ENCODE measurements at places on chromosomes 3 and 15.

DNA sequence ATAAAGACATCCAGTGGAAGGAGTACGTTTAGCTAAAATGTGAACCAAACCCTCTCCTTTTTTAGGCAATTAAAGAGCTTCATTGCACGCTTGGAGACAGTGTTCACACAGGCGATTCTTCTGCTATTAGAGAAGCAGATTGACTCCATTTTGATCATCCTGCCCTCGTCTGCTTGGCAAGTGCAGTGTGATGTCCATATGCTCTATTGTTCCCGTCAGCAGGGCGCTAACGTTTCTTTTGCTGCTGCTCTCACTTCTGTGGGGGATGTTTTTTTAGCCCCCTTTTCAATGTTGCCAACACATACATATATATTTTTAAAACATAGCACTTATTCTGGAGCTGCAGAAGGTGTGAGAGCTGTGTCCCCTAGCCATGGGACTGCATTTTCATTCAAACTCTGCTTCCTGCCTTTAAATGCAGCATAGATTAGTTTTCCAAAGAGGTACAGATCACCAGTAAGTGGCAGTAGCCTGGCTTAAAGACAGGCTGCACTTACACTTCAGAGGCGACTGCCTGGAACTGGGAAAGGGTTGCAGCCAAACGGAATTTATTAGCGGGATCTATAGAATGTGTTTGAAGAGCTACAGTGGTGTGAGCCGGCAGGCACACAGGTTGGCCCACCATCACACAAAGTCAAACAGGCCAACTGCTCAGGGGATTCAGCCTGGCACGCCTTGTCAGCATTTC lies 292.6 kb upstream of the DPH6 start:
- no peak for DNase-seq

DNA sequence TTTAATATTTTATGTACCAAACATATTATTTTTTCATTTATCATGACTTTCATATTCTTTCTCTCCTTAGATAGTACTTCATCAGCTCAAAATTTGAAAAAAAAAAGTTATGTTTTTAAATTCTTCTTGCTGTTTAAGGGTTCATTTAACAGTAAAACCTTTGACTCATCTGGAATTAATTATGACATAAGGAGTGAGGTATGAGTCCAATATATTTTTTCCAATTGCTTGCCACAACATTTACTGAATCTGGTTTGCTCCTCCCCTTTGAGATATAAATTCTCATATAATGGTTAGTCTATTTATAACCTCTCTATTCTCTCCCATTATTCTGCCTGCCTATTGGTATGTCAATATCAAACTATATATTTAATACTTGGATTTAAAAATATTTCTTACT lies 387.8 kb downstream of the TUSC7 start:
- DNase-seq = no peak

GRCh38 chr3:67601919-67602608 lies 52.3 kb downstream of the SUCLG2 start:
- DNase-seq = no peak

DNA sequence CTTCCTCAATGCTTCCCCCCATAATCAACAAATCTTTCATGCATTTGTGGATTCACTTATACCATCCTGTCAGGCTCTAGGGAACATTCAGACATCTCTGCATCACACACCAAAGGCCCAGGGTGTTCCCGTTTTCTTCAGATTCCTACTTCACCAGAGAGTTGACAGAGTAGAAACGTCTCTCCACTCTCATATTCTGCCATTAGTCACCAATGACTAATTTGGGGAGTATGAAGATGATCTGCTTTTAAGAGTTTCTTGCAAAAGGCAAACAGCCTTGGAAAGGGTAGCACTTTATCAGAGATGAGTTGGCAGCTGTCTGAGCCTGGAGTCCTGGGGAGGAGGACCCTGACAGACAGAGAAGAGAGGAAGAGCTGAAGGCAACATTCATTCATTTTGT lies 55.8 kb upstream of the DGKG start:
- DNase-seq = no peak

DNA sequence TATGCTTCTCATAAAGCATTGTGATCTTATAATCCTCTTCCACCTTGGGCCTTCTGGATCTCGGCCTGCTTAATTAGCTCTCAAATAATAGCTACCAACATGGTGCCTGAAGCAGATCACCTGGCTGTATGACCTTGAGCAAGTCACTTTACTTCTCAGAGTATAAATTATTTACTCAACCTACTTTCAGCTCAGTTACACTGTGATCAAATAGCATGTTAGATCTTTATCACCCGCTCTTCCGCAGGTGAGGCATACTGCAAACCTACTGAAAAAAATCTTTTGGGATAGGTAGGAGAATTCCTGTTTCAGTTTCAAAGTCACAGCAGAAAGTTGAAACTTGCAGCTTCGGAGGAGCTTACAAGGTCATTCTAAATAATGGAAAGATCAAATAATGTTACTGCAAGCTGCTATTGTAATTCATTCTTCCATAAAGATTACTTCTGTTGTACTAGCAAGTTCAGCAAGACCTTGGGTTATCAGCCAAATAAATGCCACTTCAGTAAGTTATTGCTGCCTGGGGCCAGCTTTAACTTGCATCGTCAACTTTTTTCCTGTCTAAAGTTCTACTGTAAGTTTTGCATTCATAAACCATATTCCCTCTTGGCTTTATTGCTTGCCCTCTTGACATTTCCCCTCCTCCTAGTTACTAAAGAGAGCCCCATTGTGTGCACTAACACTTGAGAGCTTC lies 268.4 kb upstream of the ATP11B start:
- DNase-seq = no peak

GRCh38 chr15:35490511-35490910 lies 55.5 kb downstream of the DPH6 start:
- DNase-seq = no peak

- no peak for DNase-seq
These were observed 8.8 kb downstream of the RASGRP1 start for GRCh38 chr15:38555686-38556334.

DNA sequence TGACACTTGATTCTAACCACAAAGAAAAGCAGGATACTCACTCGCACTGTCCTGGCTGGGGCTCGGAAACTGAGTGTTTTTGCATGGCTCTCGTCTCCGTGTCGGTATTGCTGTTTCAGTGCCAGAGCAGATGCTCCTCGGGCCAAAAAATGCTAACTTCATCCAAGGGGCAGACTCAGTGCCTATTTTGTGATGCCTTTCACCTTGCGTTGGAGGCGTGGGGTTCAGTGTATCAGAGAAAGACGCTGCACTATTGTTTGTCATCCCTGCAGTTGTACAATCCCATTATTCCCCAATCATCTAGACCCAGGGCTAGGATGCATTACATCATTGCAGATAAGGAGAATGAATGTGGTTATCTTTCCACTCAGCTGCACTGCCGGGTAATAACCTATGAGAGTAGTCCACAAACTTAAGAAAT lies 1.4 kb downstream of the CACNA2D3 start:
- DNase-seq = peak; percentile 56

DNA sequence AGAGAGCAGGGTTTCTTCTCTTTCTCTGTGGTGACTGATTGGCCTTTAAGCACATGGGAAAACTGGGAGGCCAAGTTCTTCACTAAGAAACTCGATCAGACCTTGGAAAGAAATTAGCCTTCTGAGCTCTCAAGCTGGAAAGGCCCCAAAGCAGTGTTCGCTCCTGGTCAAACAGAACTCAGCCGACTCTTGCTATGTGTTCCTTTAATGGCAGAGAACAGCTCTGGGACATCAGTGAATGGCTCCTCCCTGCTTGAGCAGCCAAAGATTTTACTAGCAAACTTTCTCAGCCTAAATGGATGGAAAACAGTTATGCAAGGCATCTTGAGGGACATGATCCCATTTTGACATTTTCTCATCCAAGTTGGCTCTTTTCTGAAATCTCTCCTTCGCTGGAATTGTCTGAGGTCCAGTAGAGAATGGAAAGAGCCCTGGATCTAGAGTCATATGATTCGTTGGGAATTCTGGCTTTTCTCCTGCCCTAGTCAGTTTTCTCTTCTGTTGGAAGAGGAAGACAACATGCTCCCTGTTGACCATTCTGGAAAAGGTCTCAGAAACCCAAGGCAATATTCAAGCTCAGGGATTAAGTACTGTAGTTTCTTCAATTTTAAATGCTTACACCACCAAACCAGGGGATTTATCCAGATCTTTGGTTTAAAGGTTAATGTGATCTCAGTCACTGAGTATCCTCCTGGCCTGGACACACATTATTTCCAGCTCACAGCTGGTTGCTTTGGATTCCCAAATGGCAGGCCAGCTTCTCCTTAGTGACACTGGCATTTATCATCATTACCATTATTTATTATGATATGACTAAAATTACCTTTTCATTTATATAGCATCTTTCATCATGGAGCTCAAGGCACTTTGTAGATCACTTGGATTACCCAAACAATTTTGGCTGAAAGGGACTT lies 319.6 kb downstream of the AGBL1 start:
- DNase-seq = no peak

DNA sequence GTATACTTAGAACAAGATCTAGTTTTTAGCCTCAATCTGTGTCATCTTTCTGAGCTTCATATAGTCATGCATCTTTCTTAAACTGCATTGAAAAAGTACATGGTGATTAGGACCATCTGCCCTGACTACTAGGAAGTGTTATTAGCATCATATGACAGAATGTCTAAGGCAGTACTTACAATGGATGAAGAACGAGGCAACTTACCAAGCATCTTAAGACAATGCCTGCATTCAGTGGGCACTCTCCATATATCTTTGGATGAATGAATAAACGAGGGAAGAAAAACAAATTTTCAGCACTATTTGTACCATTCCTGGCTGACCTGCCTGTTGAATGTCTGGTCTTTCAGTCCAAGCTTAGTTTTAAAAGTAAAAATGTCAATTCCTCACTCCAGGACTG lies 185.4 kb upstream of the EPHA3 start:
- peak; percentile 3 for DNase-seq

- no peak for DNase-seq
These were observed 207.5 kb upstream of the LINGO1 start for GRCh38 chr15:77839970-77840905.

- DNase-seq = no peak
These were observed 163.8 kb upstream of the CDIN1 start for GRCh38 chr15:36415643-36416042.

DNA sequence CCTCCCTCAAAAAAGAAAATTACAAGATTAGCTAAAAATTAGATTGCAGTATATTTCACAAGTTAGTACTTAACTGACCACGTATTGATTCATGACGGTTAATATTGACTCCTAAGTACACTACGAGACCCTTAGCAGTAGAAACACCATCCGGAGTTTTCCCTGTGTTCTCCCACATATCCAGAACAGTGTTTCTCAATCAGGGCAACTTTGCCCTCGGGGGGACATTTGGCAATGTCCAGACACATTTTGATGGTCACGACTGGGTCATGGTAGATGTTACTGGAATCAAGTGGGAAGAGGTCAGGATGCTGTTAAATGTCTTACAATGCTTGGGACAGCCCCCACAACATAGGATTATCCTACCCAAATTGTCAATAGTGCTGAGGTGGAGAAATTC lies 40.7 kb upstream of the LIPC start:
- DNase-seq = no peak

GRCh38 chr3:38627956-38628355 lies 21.5 kb downstream of the SCN5A start:
- peak; percentile 50 for DNase-seq

- DNase-seq = no peak
These were observed 315.4 kb upstream of the LRRC3B start for GRCh38 chr3:26307192-26307591.

- no peak for DNase-seq
These were observed 175.0 kb downstream of the CFAP20DC start for GRCh38 chr3:58874795-58875194.

DNA sequence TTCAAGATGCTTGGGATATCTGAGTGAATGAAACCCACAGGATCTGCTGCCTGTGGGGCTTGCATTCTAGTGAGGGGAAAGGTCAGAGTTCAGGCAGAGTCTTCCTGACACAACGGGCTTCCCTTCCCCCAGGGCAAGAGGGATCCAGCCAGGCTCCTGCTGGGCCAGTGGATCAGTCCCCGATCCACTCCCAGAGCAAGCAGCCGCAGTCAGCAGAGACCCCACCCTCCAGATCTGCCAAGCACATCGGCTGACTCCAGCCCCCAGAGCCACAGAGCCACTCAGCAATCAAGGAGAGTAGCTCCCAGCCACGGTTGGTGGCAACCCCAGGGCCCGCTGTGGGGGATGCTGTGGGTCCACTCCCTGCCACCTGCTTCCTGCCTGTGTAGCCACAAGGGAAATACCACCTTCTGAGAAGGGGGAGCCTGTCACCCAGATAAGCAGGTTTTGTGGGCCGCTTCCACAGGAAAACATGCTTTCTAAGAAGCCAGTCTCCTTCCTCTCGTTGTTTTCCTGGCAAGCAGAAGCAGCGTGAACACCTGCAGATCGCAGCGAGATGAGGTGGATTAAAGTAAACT lies 44.9 kb downstream of the CPN2 start:
- no peak for DNase-seq

DNA sequence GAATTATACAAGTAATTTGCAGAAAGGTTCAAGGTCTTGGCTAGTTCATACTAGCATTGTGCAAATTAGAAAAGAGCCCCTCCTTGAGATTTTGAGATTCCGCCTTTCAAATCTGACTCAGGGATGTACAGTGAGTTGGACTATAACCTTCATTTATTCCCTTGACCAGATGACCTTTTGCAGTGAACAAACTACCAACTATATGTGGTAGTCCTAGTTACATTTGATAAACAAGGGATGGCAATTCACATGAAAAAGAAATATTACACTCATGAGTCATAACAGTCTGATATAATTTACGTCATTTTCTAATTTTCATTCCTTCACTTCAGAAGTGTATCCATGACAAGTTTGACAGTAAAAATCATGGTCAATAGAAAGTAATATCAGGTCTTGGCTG lies 860.4 kb downstream of the ROBO1 start:
- DNase-seq = no peak

GRCh38 chr15:45454814-45455213 lies 67.7 kb downstream of the SLC30A4 start:
- DNase-seq = no peak

DNA sequence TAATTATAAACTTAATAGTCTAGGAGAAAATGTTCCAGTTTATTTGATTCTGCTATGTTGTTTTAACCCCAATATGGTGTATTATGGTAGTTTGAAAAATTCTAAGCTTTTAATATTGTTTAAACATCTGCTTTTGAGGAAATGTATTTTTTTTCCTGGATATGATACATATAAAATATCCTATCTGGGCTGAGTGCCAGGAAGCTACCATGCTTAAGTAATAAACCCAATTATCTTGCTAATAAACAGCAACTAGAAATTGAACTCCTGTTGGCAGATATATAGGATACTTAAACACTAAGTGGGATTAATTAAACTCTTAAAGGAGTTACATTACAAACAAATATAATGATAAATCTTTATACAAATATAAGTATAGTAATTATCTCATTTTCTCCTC lies 293.7 kb upstream of the GRM7 start:
- DNase-seq = peak; percentile 14

GRCh38 chr3:127777332-127777731 lies 45.0 kb downstream of the MGLL start:
- no peak for DNase-seq

All from NCI-H82 (cell line).